GM06990 (cell line): ENCODE measurements at places on chromosomes 3 and 15.

DNA sequence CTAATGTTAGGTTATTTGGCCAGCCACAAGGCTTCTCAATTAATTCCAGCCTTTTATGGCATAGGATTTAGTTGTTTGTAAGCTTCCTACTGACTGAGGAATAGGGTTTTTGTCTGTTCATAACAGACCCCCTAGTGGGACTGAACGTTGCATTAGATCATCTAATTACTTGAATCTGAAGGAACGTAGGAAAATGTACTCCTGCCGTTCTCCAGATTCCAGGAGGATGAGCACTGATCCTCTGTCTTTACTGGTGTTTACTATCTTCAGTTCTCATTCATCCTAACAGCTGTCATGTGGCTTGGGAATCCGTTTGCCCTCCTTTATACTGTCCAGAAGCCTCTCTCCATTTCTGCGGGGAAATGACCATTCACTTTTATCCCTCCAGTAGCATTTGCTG lies 52.7 kb downstream of the RAD54L2 start:
- DNase-seq: no peak

GRCh38 chr3:125428216-125428830 lies 53.2 kb upstream of the ZNF148 start:
- no peak for DNase-seq

DNA sequence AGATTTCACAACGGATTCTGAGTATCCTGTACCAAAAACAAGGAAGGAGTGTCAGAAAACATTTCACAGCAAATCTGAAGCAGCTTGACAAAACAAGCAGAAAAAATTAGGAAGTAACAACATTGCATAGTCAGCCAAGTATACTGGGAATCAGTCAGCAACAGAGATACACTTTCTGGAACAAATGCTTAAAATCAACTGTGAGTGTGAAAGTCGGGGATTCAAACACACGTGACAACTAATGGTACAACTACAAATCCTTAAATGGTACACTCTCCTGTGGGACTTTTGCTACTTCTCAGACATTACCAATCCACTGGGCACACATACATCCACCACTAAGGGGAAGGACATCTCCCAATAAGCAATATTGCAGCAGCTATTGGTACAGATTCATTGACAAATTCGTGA lies 296.6 kb upstream of the MME start:
- no peak for DNase-seq

DNA sequence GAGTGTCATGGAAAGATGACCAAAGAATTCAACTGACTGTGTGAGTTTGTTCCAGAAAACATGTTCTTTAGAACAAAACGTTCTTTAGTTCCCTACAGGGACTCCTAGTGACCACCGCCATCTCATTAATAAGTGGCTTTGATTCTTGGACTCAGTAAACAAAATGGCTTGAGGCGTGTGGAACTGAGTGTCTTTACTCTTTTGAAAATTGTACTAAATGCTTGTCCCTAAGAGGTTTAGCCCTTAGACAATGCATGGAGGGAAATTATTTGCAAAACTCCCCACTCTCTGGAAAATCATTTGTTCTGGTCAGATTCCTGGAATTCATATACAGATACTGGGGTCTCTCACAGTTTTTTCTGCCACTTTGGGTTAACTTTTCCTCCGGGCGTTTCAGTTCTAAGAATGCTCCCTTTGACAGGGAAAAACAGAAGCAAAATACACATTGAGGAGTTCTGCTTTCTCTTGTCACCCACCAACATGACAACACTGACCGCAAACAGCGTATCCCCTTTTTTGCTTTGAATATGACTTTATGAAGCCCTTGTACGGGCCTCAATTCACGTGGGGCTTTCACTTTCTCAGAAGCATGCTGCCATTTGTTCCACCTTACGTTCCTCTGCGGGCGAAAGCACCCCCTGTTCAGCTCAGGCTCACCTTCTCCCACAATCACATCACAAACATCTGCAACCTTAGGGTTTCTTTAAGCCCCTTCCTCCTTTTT lies 15.3 kb upstream of the NRROS start:
- no peak for DNase-seq

- DNase-seq: no peak
Observed at GRCh38 chr3:86410587-86410986, 580.4 kb downstream of the VGLL3 start.

DNA sequence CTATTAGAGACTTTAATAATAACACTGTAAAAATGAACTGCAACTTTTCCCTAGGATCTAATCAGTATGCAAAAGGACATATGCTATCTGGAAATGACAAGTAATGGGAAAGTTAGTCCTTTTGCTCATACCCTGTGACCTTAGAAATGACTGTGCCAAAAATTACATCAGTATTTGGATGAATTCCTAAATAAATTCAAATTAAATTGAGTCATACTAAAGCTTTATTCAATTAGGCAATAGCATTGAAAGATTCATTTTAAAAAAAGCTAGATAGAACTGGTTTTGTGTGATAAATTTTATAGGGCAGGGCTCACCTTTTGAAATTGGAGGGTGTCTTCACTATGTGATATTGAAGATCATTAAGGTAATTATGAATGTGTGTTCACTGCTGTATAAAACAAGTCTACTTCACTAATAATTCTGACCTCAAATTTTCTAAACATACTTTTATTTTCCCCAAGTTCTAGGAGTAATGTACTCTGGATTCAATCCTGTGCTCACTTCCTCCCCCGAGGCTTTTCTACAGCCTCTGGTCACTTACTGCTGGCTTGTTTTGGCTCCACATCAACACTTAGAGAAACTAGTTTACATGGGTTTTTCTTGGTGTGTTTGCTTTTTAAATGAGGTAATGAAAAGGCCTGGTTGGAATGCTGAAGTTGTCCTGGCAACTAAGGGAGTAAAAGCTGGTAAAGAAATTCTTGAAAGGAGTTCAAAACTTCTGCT lies 44.4 kb upstream of the SPTSSB start:
- no peak for DNase-seq

DNA sequence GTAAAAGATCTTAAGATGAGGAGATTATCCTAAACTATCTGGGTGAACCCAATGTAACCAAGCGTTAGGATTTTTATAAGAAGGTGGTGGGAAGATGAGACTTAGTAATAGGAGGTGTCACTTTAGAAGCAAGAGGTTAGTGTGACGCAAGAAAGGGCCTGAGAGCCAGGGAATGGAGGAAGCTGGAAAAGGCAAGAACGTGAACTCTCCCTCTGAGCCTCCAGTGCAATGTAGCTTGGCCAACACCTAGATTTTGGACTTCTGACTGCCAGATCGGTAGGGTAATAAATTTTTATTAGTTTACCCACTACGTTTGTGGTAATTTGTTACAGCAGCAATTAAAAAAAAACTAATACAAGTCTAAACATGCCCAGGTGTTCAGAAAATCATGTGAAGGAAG lies 20.8 kb upstream of the CNTN6 start:
- DNase-seq: no peak

DNA sequence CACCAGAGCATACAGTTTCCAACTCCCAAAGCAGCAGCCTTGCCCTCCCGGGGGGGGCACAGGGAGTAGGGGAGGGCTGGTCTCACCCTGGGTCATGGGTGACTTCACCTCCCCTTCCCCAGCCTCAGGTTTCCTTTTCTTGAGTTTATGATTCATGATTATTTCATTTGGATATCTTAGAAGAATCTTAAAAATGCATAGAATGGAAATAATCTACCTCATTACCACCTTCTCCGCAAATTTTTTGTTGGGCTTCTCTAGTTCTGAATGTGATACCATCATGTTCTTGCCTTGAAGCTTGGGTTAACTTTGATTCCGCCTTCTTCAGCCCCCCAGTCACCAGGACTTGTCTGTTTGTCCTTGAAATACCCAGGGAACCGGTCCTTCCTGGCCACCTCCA lies 148.8 kb upstream of the ROPN1 start:
- no peak for DNase-seq

DNA sequence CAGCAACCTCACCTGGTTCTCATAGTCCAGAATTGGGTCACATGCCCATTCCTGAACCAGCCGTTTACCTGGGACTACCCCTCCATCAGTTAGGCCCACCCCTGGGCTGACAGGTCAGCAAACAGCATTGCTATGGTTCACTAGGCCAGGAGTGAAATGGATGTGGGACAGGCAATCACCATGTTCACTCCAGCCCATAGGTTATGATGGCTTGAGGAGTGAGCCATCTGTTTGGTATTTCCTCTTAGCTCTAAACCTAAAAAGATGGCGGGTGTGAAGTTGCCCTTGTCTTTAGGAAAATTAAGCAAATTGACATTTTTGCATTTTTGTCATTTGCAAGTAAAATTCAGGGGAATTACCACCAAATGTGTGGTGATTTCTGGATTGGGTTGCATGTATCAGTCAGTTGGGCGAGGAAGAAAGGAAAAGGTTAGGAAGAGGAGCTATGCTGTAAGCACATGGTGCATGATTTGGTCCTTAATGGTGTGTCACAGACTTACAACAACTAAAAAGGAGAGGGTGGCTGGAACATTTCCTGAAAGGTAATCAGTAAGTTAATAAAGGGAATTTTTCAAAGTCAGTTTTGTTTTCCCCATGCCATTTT lies 17.2 kb downstream of the NXPE3 start:
- no peak for DNase-seq

- DNase-seq: no peak
Observed at GRCh38 chr15:63801171-63801570, 32.6 kb downstream of the HERC1 start.

- no peak for DNase-seq
Observed at GRCh38 chr3:69902386-69902785, 97.1 kb upstream of the SAMMSON start.

DNA sequence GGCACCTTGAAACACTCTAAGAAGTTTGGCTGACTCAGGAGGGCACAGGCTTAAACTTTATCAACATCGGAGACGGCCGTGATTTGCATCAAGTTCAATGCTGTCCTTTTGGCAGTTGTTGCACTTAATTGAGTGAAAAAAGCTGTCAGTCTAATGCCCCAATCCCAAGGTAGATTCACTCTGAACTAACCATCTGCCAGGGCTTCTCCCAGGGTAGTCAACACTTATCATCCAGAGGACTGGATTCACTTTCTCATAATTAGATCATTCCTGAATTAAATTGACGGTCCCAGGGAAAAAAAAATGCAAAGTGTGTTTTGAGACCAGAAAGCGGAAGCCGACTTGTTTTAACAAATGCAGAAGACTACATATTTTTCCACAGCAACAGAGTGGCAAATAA lies 28.5 kb downstream of the RORA start:
- DNase-seq: no peak

GRCh38 chr15:50341616-50342136 lies 13.3 kb downstream of the GABPB1 start:
- DNase-seq: no peak

- DNase-seq: no peak
Observed at GRCh38 chr3:21274079-21274571, 476.9 kb downstream of the ZNF385D start.

- peak; percentile 42 for DNase-seq
Observed at GRCh38 chr3:180267202-180267843, 230.6 kb upstream of the PEX5L start.

DNA sequence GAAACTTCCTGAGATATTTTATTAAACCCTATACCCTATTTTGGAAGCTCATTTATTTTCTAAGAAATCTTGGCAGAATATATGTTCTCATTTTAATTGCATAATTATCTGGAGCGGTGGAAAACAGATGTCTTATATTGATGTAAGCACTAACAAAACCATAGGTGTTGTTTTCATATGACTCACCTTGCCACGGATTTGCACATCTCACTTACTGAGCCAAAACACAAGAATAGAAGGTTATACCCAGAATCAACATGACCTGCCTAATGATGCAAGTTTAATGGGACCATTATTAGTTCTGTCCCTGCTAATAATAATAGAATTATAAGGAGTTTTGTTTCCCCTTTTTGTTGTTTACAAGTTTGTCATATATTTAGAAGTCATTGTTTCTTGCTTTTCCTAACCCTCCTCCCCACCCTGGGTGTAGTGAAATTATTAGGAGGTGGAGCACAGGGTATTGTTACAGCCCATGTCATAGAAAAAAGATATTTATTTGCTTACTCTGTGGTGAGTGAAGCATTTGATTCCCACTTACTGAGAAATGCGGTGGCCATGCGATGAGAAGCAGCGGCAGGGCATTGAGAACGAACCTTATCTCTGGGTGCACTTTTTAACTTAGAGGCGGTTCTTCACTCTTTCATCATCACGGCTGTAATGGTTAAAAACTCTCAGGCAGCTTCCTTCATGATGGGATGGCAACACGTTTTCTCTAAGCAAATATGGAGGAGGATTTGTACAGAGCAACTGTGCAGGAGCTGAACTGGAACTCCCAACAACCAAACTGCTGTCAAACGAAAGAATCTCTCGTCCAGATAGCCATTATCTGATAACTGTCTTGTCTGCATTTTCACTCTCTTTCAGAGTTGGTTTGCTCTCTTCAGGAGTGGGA lies 521 bp downstream of the IL5RA start:
- DNase-seq: no peak
